ENCODE measurements at places on chromosomes 16 and 17. TPM values are rescaled to one million over a fixed set of nuclear protein-coding genes. Genes with fewer than 3 reads are reported as not detected.

The ACD gene
- 6.9 TPM for total RNA-seq

- no peak overlapping the region for H3K4me3 ChIP-seq
- no peak for DNase-seq
- no peaks in the 10 kb centered on the region for H3K27me3 ChIP-seq
- peaks cover 9% of the 10 kb centered on the region for H3K4me1 ChIP-seq
- H3K27ac ChIP-seq = peak overlapping the region; percentile 5
These were observed 21.9 kb downstream of the UNC13D start for GRCh38 chr17:75822119-75822799.

GRCh38 chr16:79411357-79411756 lies 189.2 kb downstream of the MAF start:
- no peaks in the 10 kb centered on the region for H3K4me1 ChIP-seq
- no peaks in the 10 kb centered on the region for H3K27me3 ChIP-seq
- no peaks in the 10 kb centered on the region for H3K36me3 ChIP-seq
- H3K27ac ChIP-seq = no peak overlapping the region
- no peak overlapping the region for H3K4me3 ChIP-seq

The CMTR2 gene
- total RNA-seq = 7.4 TPM

DNA sequence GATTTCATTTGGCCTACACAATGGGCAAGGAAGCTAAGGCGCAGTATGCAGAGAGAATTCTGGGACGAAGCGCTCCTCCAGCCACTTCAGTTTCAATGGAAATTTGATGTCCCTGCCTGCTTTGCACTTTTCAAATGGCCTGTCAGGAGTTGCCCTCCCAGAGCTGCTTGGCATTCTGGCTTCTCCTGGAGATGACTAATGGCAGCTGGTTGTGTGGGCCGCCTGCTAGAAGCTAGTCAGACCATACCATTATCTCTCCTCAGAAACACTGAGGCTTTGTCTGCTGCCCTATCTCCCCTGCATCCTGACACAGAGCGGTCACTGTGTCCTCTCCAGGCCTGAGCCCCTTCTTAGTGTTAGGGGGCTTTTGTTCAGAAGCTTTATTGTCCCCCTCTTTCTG lies 180.1 kb downstream of the SPECC1 start:
- H3K4me1 ChIP-seq = no peaks in the 10 kb centered on the region
- H3K36me3 ChIP-seq = no peaks in the 10 kb centered on the region
- H3K27me3 ChIP-seq = no peaks in the 10 kb centered on the region
- H3K4me3 ChIP-seq = no peak overlapping the region
- no peak for DNase-seq

- peaks cover 23% of the 10 kb centered on the region for H3K4me1 ChIP-seq
- H3K36me3 ChIP-seq = peaks cover 7% of the 10 kb centered on the region
- no peak overlapping the region for H3K27ac ChIP-seq
These were observed 18.2 kb downstream of the MPP3 start for GRCh38 chr17:43814714-43815113.

GRCh38 chr16:66928702-66929388 lies 3.5 kb upstream of the RRAD start:
- no peak overlapping the region for H3K4me3 ChIP-seq
- H3K27ac ChIP-seq = peak overlapping the region; percentile 85
- no peaks in the 10 kb centered on the region for H3K36me3 ChIP-seq
- H3K27me3 ChIP-seq = no peaks in the 10 kb centered on the region
- DNase-seq = no peak
- H3K4me1 ChIP-seq = peaks cover 8% of the 10 kb centered on the region

GRCh38 chr17:75881678-75882454 lies 3.5 kb upstream of the TRIM47 start:
- H3K27ac ChIP-seq = no peak overlapping the region
- no peaks in the 10 kb centered on the region for H3K4me1 ChIP-seq
- H3K4me3 ChIP-seq = no peak overlapping the region
- peaks cover 8% of the 10 kb centered on the region for H3K27me3 ChIP-seq
- no peaks in the 10 kb centered on the region for H3K36me3 ChIP-seq
